ENCODE measurements at places on chromosomes 4 and X. TPM values are rescaled to one million over a fixed set of nuclear protein-coding genes. Genes with fewer than 3 reads are reported as not detected.

CNGA1 gene
- not detected for total RNA-seq

PDZD4 gene
- total RNA-seq, result 1.5 TPM

RTL9 gene
- 0.13 TPM for total RNA-seq

XG gene
- total RNA-seq, result 16.3 TPM

JCHAIN gene
- 3.0 TPM for total RNA-seq

SLC16A2 gene
- total RNA-seq, result 55.3 TPM

KLKB1 gene
- not detected for total RNA-seq

FAM9C gene
- total RNA-seq, result not detected

EDA2R gene
- total RNA-seq, result 17.6 TPM

RASGEF1B gene
- total RNA-seq, result not detected

SLC25A31 gene
- not detected for total RNA-seq

MAGEB17 gene
- total RNA-seq, result not detected

TASL gene
- not detected for total RNA-seq

VGLL1 gene
- not detected for total RNA-seq

ETDC gene
- not detected for total RNA-seq

GABRE gene
- total RNA-seq, result 20.8 TPM

CSAG3 gene
- total RNA-seq, result not detected

TRPC3 gene
- 0.22 TPM for total RNA-seq

TMPRSS11E gene
- total RNA-seq, result not detected

NKRF gene
- 3.8 TPM for total RNA-seq

IL3RA gene
- not detected for total RNA-seq

MTNR1A gene
- not detected for total RNA-seq

GUCY1A1 gene
- total RNA-seq, result not detected

NEXMIF gene
- not detected for total RNA-seq

FAM184B gene
- not detected for total RNA-seq

SLC30A9 gene
- total RNA-seq, result 61.7 TPM

MTHFD2L gene
- 6.3 TPM for total RNA-seq

MORC4 gene
- total RNA-seq, result 23.7 TPM

Data from GM23248 (cell line).